ENCODE measurements at places on chromosomes 7 and 10. TPM values are rescaled to one million over a fixed set of nuclear protein-coding genes. Genes with fewer than 3 reads are reported as not detected.

DNA sequence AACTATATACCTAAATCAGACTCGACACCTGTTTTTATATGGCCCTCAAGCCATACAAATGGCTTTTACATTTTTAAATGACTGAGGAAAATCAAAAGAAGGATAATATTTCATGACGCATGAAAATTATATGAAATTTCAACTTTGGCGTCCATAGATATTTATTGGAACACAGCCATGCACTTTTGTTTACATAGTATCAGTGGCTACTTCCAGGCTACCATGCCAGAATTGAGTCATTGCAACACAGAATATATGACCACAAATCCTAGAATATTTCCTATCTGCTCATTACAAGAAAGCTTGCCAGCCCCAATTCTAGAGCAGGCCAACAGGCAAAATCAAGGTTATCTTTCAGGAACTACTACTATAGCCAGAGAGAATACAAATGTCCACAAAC lies 29.3 kb downstream of the AFAP1L2 start:
- H3K4me3 ChIP-seq: no peak overlapping the region
- no peak for DNase-seq
- no peak overlapping the region for H3K27ac ChIP-seq
- H3K36me3 ChIP-seq: no peaks in the 10 kb centered on the region
- no peaks in the 10 kb centered on the region for H3K27me3 ChIP-seq
- H3K4me1 ChIP-seq: peaks cover 35% of the 10 kb centered on the region

DNA sequence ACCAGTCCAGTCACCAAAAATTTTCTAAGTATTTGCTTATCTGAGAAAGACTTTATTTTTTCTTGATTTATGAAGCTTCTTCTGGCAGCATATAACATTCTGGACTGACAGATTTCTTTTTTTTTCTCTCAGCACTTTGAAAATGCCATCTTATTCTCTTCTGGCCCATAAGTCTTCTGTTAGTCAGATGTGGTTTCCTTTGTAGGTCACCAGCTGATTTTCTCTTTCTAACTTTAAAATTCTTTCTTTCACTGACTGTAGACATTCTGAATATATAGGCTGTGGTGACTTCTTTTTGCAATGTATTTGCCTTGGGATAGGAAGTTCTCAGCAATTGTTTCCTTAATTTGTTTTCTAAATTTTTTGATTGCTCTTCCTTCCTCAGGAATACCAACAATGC lies 172.5 kb downstream of the CCDC7 start:
- no peaks in the 10 kb centered on the region for H3K4me1 ChIP-seq
- no peak overlapping the region for H3K27ac ChIP-seq
- peaks cover 14% of the 10 kb centered on the region for H3K36me3 ChIP-seq
- no peak for DNase-seq
- H3K27me3 ChIP-seq: no peaks in the 10 kb centered on the region

GRCh38 chr7:94698275-94698674 lies 42.3 kb upstream of the SGCE start:
- no peak for DNase-seq
- H3K4me3 ChIP-seq: no peak overlapping the region
- no peaks in the 10 kb centered on the region for H3K36me3 ChIP-seq

DNA sequence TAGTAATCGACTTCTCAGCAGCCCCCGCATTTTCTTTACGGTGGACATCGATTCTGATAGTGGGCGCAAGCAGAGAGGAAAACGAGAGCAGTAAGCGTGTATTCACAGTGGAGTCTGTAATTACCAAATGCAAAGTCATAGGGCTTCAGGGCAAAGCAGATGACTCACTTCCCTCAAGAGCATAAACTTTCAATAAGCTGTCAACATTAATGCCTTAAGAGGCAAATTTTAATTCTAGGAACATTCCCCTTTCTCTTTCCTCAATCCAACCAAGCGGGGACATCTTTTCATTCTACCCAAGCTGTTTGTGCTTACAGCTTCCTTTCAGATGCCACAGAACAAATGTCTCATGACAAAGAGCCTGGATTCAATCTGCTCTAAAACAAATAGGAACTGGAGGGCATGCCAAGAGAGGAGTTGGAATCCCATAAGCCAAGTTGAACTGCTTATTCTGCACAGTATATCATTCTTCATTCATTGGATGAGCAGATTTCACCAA lies 48.6 kb downstream of the MALSU1 start:
- DNase-seq: no peak
- H3K27me3 ChIP-seq: no peaks in the 10 kb centered on the region
- H3K4me1 ChIP-seq: peaks cover 78% of the 10 kb centered on the region
- peak overlapping the region; percentile 45 for H3K4me3 ChIP-seq
- H3K36me3 ChIP-seq: peaks cover 24% of the 10 kb centered on the region

DNA sequence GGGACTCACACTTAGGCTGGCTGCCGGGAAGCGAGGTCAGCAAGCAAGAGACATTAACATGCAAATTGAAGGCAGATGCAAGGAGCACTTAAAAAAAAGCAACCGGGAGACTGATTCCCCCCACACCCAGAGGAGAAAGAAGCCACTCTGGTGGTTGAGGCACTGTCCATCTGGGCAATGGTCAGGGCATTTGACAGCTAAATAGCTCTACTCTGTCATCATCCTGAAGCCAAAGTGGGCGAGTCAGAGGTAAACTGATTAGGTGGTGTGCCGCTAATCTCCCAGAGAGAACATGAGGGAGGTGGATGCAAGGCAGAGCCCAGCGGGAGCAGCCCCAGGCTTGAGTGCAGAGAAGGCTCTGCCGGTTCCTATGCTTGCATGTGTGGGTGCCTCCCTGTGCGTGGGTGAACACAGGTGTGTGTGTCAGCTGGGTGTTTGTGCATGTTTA lies 100.6 kb downstream of the PLXNA4 start:
- DNase-seq: no peak
- no peak overlapping the region for H3K4me3 ChIP-seq
- H3K27me3 ChIP-seq: no peaks in the 10 kb centered on the region
- peaks cover 39% of the 10 kb centered on the region for H3K4me1 ChIP-seq
- peaks cover 2% of the 10 kb centered on the region for H3K36me3 ChIP-seq
- no peak overlapping the region for H3K27ac ChIP-seq

DNA sequence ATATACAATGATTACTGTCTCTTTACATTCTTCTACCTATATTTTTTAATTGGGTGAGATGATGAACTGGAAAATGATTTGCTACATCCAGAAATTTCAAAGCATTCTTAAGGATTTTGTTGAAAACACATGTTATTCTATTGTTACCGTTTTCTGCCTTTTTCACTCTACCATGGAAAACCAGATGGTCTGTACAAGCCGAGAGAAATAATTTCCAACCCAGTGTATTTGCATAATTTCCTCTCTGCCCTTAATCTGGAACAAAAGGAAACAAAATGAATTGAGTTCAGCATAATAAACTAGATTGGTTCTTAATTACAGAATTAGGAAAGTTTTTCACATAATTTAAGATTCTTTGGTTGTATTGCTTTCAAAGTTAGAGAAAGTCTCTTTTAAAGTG lies 211.2 kb downstream of the CACNB2 start:
- no peaks in the 10 kb centered on the region for H3K4me1 ChIP-seq
- no peaks in the 10 kb centered on the region for H3K36me3 ChIP-seq
- no peak for DNase-seq

GRCh38 chr7:29564496-29565223 lies 1.0 kb downstream of the PRR15 start:
- H3K4me3 ChIP-seq: peak overlapping the region; percentile 74
- peaks cover 23% of the 10 kb centered on the region for H3K4me1 ChIP-seq
- H3K27me3 ChIP-seq: peaks cover 5% of the 10 kb centered on the region
- no peak for DNase-seq
- H3K27ac ChIP-seq: peak overlapping the region; percentile 3
- H3K36me3 ChIP-seq: no peaks in the 10 kb centered on the region

DNA sequence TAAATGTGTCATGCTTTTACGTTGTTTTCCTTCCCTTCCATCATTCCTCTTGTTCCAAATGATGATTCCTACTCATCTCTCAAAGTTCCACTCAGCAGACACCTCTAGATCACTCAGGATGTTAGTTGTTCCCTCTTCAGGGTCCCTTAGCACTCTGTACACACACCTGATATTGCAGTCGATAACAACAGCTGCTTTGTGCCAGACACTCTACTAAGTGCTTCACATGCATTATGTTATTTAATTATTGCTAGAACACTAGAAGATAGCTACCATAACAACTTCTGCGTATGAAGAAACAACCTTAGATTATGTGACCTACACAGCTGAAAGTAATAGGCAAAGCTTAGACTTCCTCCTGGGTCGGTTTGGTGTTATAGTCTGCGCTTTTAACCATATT lies 29.6 kb downstream of the PCBD1 start:
- H3K27ac ChIP-seq: no peak overlapping the region
- no peak for DNase-seq
- H3K27me3 ChIP-seq: no peaks in the 10 kb centered on the region
- H3K4me3 ChIP-seq: no peak overlapping the region
- H3K4me1 ChIP-seq: no peaks in the 10 kb centered on the region

GRCh38 chr7:16460789-16461493 lies 4.6 kb downstream of the SOSTDC1 start:
- peaks cover 21% of the 10 kb centered on the region for H3K4me1 ChIP-seq
- no peaks in the 10 kb centered on the region for H3K36me3 ChIP-seq
- no peak overlapping the region for H3K4me3 ChIP-seq
- H3K27me3 ChIP-seq: no peaks in the 10 kb centered on the region
- DNase-seq: no peak

- H3K36me3 ChIP-seq: no peaks in the 10 kb centered on the region
- no peaks in the 10 kb centered on the region for H3K27me3 ChIP-seq
- no peak overlapping the region for H3K4me3 ChIP-seq
- H3K4me1 ChIP-seq: no peaks in the 10 kb centered on the region
- H3K27ac ChIP-seq: no peak overlapping the region
- DNase-seq: no peak
These were observed 644.2 kb upstream of the FOXK1 start for GRCh38 chr7:4037877-4038276.

GRCh38 chr10:113945075-113945686 lies 90.7 kb downstream of the NHLRC2 start:
- no peaks in the 10 kb centered on the region for H3K36me3 ChIP-seq
- no peak for DNase-seq
- H3K4me1 ChIP-seq: peaks cover 38% of the 10 kb centered on the region
- H3K27ac ChIP-seq: peak overlapping the region; percentile 63

The C10orf105 gene
- not detected for total RNA-seq

The RBP3 gene
- not detected for total RNA-seq

The ERVW-1 gene
- total RNA-seq: not detected

The SERPINE1 gene
- total RNA-seq: 794 TPM

The MALRD1 gene
- 0.27 TPM for total RNA-seq

The MYL10 gene
- total RNA-seq: 5.1 TPM

The HOXA2 gene
- total RNA-seq: 8.3 TPM

The NKX1-2 gene
- not detected for total RNA-seq
